ENCODE measurements at places on chromosomes 5 and 9. TPM values are rescaled to one million over a fixed set of nuclear protein-coding genes. Genes with fewer than 3 reads are reported as not detected.

SLC34A1 gene
- polyA plus RNA-seq, result 0.06 TPM

ZNF618 gene
- polyA plus RNA-seq, result 4.6 TPM

ZNF366 gene
- not detected for polyA plus RNA-seq

CARD9 gene
- polyA plus RNA-seq, result 0.21 TPM

GRCh38 chr9:73038089-73038509 is 85.2 kb upstream of the ALDH1A1 start:
- no peaks in the 10 kb centered on the region for H3K36me3 ChIP-seq
- DNase-seq, result no peak
- H3K4me1 ChIP-seq, result no peaks in the 10 kb centered on the region
- H3K27ac ChIP-seq, result no peak overlapping the region

- H3K36me3 ChIP-seq, result peaks cover 72% of the 10 kb centered on the region
- no peaks in the 10 kb centered on the region for H3K27me3 ChIP-seq
- H3K27ac ChIP-seq, result peak overlapping the region; percentile 90
- DNase-seq, result peak; percentile 86
- peaks cover 58% of the 10 kb centered on the region for H3K4me1 ChIP-seq
These were observed 41.4 kb downstream of the BICD2 start for GRCh38 chr9:92723299-92723625.

- H3K4me1 ChIP-seq, result no peaks in the 10 kb centered on the region
- no peaks in the 10 kb centered on the region for H3K36me3 ChIP-seq
- H3K27me3 ChIP-seq, result no peaks in the 10 kb centered on the region
- no peak for DNase-seq
- no peak overlapping the region for H3K4me3 ChIP-seq
These were observed 294.7 kb downstream of the CHSY3 start for GRCh38 chr5:130198927-130199326.
